Testis (tissue), 5 donors: ENCODE measurements at places on chromosomes 2 and 18. TPM values are rescaled to one million over a fixed set of nuclear protein-coding genes. Genes with fewer than 3 reads are reported as not detected.

Gene TTN
- 2.6 TPM for polyA plus RNA-seq

Gene YPEL5
- 189 TPM for polyA plus RNA-seq

Gene IRS1
- 3.1 TPM for polyA plus RNA-seq

Gene SP5
- polyA plus RNA-seq, result 1.4 TPM

Gene INHBB
- polyA plus RNA-seq, result 46.1 TPM

Gene MTCL1
- polyA plus RNA-seq, result 27.5 TPM

Gene CELF4
- polyA plus RNA-seq, result 6.3 TPM

Gene REG3A
- not detected for polyA plus RNA-seq

Gene AFG3L2
- polyA plus RNA-seq, result 47.6 TPM

Gene TUBA3E
- 386 TPM for polyA plus RNA-seq

Gene BMP10
- 0.26 TPM for polyA plus RNA-seq

Gene UGT1A1
- polyA plus RNA-seq, result 0.34 TPM

Gene PDCD1
- 0.47 TPM for polyA plus RNA-seq

Gene DSC2
- polyA plus RNA-seq, result 2.7 TPM

Gene KCNG2
- polyA plus RNA-seq, result 0.50 TPM

Gene HOXD1
- polyA plus RNA-seq, result 1.8 TPM

Gene SOX11
- 0.05 TPM for polyA plus RNA-seq

Gene AOX1
- 34.1 TPM for polyA plus RNA-seq

Gene NBAS
- polyA plus RNA-seq, result 84.2 TPM

Gene AMER3
- polyA plus RNA-seq, result 0.99 TPM

Gene CRYBA2
- 2.7 TPM for polyA plus RNA-seq

Gene KYNU
- polyA plus RNA-seq, result 31.9 TPM

Gene AKAIN1
- not detected for polyA plus RNA-seq

Gene PLEKHM3
- polyA plus RNA-seq, result 12.5 TPM

Gene TCF23
- polyA plus RNA-seq, result 6.6 TPM

Gene LOXL3
- 10.5 TPM for polyA plus RNA-seq

Gene TMBIM1
- polyA plus RNA-seq, result 77.6 TPM

Gene TAF4B
- 11.6 TPM for polyA plus RNA-seq

Gene TMEM37
- 9.0 TPM for polyA plus RNA-seq

Gene SULT1C4
- 1.1 TPM for polyA plus RNA-seq

Gene FEZ2
- 46.2 TPM for polyA plus RNA-seq

Gene SLC9A2
- polyA plus RNA-seq, result 16.3 TPM

Gene BCL11A
- polyA plus RNA-seq, result 5.1 TPM

Gene STRN
- polyA plus RNA-seq, result 13.9 TPM

Gene SPDYA
- 93.7 TPM for polyA plus RNA-seq

Gene KIF3C
- 7.1 TPM for polyA plus RNA-seq
